ENCODE measurements at places on chromosomes 2 and 18.

- DNase-seq, result peak; percentile 70
Observed at GRCh38 chr2:64036034-64036705, 16.9 kb upstream of the VPS54 start.

GRCh38 chr2:204503869-204504268 is 41.4 kb upstream of the PARD3B start:
- DNase-seq, result no peak

DNA sequence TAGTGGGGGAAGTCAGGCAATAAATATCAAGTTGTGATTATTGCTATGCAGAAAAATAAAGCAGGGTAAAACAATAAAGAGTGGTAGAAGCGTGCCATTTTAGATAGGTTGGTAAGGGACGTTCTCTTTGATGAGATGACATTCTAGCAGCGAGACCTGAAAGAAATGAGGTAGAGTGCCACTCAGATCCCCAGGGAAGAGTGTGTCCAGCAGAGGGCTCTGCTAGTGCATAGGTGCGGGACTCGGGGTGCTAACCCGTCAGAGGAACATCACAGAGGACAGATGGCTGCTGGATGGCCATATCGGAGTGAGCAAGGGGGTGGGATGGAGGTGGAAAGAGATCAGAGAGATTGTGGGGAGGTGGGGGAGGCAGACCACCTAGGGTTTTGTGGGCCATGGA is 16.3 kb upstream of the GTF2A1L start:
- peak; percentile 24 for DNase-seq

DNA sequence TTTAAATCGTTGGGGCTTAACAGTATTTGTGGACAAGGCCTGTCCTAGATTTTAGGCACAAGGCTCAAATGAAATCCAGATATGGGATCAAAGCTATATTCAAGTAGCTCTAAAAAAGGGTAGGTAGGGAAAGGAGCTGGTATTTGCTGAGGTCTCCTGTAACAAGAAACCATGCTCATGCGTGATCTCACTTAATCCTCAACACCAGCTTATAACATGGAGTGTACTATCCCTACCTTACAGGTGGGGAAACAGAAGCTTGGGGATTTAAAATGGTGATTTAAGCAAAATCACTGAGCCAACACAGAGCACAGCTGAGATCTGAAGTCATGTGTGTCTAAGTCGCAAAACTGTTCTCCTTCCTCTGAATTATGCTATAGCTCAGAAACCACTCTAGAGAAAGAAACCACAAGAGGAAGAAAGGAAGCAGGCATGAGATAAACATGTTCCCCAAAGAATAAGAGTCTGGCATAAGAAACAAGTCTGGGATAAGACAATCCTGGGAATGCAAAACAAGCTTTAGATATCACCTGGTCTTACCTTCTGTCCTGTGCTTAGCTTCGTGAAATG is 43.1 kb downstream of the CYRIA start:
- DNase-seq, result peak; percentile 60

DNA sequence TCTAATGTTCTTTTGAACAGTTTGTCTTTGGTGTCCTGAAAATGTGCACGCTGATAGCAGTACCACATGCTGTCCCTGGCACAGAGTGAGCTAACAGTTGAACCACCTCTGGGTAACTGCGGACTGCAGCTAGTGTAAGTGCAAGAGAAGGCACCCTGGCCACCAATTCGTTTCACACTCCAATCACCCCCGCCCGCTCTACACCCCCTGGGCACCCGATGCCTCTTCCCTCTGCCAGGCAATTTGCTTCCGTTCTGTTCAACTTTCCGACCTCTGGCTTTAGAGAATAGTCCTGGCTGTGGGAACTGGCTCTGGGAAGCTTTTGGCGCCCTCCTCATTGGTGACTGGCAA is 1.4 kb downstream of the DOCK10 start:
- no peak for DNase-seq

DNA sequence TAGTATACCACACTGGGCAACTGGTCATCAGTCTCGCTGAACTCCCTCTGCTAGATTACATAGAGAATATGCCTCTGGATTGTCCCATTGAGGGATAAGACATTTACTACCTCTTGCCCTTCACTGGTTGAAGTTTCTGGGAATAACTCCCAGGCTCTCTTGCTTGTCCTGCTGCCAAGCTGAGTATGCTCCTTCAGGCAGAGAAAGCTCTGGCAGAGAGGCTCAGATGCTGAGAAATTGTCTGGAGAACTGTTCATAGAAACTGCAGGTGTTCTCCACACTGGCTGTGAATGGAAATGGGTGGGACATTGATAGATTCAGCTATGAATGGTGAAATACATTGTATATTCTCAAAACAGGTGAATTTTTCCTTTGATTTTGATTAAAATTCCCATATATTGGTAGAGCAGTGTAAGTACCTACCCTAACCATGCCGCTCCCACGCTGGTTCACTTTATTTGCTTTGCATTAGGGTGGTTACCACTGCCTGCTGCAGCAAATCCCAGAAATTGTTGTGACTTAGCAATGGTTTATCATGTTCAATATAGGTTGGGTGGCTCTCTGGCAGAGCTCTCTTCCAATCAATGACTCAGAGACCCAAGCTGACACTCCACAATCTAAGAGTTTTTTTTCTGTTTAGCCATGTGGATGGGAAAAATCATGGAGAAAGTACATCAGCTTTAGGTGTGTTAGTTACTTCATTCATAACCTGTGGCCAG is 36.7 kb downstream of the FAM117B start:
- peak; percentile 11 for DNase-seq

Data from suppressor macrophage treated with lipopolysaccharide for 1 hour (primary cell).